ENCODE measurements at places on chromosomes 3 and 15.
A peak's percentile ranks its signal among the peaks of the same experiment; 100 is the strongest.

DNA sequence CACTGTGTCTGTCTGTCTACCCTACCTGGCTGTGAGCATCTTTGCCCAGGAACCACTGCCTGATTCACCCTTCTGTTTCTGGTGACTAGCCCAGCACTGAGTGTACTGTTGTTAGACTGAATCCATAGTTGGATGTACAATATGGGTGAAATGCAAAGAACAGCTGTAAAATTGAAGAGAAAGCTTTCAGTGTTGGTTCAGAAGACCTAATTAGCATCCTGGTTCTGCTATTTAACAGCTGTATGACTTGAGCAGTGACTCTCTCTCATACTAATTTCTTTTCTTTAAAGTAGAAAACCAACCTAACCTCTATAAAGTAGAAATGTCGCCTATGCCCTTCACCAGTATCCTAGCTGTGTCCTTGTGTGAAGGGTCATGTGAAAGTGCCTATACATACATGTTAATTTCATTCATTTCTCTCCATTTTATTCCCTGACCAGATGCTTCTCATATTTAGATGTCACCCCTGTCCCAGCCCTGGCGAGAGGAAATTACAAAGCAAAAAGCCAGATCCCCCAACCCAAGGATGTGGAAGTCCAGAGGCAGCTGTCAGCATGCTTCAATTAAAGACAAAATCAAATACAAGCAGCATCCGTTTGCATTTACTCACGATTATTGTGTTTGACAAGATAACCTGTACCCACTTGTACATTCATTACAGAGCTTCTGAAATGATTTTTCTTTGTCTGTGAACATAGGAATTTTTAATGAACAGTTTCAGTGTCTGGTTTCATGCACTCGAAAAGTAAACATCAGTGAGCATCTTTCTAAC is 305.7 kb upstream of the ICE2 start:
- DNase-seq, result no peak

DNA sequence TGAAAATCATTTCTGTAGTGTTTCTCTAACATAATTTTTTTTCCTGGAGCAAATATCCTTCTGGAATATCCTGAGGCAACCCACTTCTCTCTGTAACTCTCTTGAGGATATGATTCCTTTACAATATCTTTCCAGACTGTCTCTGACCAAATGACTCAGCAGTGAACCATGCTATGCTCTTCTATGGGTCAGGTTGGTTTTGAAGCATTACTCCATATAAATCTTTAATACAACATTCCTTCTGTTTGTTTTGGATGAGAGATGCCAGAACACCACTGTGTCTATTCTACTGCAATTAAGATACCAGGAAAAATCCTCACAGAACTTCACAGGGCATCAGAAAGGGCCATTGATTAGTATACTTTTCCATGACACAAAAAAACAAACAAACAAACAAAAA is 626.4 kb upstream of the ZNF385D start:
- DNase-seq, result no peak

- no peak for DNase-seq
Observed at GRCh38 chr3:48564022-48564421, 441 bp upstream of the UCN2 start.

DNA sequence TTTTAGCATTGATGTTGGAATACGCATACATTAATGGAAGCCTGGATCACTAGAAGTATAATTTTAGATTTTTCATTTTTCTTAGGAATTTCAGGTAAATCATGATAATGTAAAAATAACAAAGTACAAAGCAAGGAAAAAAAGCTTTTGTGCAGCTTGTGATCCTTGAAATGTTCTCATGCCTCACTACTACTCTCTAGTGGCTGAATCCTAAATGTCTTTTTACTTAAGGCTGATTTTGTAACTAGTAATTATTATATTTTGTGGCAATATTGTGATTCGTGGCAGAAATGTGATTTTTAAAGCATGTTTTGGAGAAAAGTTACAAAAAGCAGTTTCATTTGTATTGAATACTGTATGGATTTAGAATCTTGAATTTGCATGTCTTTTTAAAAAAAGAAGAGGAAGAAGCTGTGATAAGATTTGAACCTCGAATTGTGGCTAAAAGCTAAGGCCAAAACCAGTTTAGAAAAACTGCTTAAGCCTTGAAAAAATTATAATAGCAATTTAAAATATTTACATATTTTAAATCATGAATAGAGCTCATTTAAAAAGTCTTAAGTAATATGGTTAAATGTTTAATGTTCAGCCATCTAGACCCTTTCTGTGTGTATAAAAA is 39.0 kb downstream of the U2SURP start:
- no peak for DNase-seq

GRCh38 chr15:93587059-93587521 is 498.1 kb upstream of the RGMA start:
- DNase-seq, result no peak

DNA sequence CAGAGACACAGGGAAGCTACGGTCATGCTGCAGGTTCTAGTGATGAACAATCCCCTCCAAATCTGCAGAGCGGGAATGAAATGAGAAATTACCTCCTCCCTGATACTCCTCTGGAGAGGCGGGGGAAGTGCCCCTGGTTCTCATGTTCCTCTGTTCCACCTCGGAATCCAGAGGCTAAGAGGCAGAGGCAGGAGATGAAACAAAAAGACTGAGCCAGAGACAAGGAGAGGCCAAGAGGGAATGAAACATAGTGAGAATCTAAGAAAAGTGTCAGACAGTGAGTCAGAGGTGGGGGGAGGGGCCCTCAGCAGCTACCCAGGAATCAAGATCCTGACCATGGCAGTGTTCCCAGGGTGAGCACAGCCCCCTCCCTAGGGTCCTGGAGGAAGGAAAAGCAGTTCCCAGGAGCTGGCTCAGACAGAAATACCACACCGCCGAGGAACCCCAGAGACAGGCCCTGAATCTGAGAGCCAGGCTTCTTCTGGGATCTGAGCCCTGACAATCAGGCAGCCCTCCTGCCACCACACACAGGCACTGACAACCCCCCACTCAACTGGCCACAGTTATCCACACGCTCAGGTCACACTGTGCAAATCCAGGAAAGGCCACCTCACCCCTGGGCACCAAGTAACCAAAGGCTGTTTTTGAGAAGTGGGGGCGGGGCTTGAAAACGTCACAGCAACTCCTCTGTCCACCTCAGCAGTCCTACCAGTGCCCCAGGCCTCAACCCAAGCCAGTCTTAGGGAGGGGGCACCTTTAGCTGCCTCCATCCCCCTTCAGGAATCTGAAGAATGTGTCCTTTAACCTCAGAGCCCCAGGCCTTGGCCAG is 2.4 kb downstream of the CSRNP1 start:
- DNase-seq, result peak; percentile 55

- no peak for DNase-seq
Observed at GRCh38 chr3:174223042-174223441, 636.1 kb upstream of the NAALADL2 start.

- no peak for DNase-seq
Observed at GRCh38 chr3:73926360-73927202, 301.8 kb upstream of the PDZRN3 start.

DNA sequence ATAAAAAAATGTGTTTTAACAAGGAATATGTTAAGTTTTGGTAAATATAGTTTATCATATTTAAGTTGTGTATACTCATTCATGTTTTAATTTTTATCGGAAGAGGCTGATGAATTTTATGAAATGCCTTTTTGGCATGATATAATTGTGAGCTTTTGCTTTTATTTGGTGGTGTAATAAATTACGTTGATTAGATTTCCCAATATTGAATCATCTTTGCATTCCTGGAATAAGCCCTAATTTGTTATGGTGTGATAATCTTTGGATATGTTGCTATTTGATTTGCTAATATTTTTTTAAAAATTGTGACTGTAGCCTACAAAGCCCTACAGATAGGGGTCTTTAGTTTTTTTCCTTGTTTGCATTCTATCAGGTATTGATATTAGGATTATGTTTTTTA is 107.4 kb downstream of the IGF1R start:
- DNase-seq, result no peak

- no peak for DNase-seq
Observed at GRCh38 chr3:23950293-23950692, 5.2 kb downstream of the NR1D2 start.

DNA sequence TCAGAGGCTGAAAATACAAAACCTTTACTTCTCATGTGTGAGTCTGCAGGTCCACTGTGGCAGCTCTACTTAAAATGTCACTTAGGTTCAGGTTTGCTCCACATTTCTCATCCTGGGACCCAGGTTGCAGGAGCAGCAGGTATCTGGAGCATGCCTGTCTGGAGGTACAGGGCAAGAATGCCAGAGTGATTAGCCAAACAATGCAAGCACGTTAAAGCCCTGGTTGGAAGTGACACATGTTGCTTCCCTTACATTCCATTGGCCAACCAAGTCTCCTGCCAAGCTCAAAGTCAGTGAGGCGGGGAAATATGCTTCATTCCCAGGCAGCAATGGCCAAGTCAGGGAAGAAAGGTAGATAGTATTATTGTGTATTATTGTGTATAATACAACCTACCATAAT is 76.8 kb upstream of the ARL6 start:
- DNase-seq, result no peak

DNA sequence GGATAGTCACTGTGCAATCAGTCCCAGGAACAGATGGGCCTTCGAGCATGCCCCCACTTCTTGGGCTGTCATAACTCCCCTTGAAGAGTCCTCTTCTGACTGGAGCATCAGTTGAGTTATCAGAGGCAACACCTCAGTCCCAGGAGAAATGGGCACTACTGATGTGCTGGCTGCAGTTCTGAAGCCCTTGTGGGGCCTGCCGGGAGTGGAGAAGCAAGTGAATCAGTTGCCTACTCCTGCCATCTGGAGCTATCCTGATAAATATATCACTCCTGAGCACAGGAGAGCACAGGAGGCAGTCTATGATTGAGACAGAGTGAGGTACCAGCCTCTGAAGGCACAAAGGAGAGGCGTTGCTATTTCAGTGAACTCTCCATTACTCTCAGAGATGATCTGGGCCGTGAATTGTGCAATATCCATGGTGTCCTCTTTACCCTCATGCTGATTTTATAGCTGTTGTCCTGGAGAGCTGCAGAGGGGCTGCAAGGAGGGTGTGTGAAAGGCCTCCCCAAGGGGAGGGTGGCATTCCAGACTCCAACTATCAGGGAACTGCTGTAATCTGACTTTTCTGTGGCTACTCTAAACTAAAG is 344.2 kb upstream of the ROPN1 start:
- DNase-seq, result no peak

DNA sequence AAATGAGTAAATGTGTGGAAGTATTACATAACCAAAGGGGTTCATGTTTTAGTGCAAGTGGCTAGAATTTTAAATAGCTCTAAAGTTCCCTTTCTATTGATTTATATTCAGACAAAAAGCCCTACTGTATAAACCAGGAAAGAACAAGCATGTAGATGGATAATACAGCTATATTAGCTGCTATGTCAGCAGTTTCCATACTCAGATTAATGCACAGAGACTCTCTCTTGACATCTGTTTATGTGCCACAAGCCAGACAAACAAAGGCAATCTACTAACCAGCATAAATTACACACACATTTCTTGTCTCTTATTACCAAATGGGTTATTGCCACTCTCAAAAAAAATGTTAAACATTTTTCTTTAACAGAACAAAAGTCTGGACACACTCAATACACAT is 760.1 kb upstream of the NECTIN3 start:
- DNase-seq, result no peak

GRCh38 chr3:72803573-72803972 is 44.7 kb downstream of the SHQ1 start:
- no peak for DNase-seq

DNA sequence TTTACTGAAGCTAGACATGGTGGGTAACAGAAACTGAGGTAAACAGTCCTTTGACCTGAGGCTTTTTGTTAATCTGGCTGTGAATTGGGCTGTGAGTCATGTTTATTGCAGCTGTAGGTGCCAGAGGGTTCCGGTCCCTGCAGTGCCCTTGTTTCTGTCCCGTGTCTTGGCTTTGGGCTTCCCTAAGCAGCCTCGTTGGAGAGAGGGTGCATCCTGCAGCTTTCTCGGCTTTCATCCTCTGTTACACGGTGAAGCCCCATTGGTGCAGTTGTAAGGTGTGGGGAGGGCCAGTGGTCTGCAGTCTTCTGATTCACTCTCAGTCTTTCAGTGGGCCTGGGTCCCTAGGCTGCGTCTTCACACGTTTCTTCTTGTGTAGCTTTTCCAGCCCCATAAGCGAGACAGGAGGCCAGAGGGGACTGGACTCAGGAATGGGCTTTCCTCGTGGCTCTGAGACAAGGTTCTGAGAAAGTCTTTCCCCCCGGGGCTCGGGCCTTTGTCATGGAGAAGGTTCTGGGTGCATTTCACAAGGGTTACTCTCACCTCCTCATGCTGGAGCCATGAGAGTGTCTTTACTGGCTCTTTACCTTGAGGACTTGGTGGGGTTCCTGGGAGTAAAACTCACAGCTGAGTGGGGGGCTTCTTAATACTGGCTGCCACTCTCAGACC is 33.1 kb downstream of the ASB7 start:
- no peak for DNase-seq

- DNase-seq, result no peak
Observed at GRCh38 chr3:196237203-196237602, 20.9 kb downstream of the SLC51A start.

- no peak for DNase-seq
Observed at GRCh38 chr3:67076607-67077006, 78.5 kb downstream of the KBTBD8 start.

DNA sequence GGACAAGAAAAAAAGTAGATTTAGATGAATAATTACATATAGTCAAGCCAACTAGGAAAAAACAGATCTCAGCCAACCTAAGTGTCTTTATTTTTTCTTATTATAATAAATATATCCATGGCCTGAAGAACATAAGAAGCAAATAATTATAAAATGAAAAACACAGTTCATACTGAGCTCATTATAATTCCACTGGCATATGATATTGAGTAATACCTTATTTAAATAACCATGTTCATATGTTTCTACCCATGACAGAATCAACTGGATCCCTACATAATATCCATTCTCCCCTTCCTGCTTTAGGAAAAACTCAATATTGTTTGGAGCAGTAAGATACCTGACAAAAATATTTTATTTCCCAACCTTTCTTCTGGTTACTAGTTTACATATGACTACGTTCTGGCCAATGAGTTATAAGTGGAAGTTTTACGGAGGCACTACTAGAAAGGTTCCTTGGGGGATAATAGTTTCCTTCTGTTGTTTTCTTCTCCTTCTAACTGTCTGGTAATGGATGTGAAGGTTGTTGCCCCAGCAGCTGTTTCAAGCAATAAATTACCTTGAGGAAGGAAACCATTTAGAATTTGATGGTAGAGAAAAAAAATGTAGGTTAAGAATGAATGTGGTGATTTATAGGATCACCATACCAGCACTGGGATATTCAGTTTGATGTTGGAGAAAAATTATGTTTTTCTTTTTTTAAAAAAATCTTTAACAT is 184.1 kb upstream of the MBNL1 start:
- no peak for DNase-seq

- DNase-seq, result no peak
Observed at GRCh38 chr3:190619761-190620160, 105.9 kb downstream of the IL1RAP start.

Data from activated CD4-positive, alpha-beta T cell treated with anti-CD3 and anti-CD28 coated beads, Interleukin-2, amount 50 U/mL, for 4 hours (primary cell).